Jurkat, Clone E6-1 (cell line): ENCODE measurements at places on chromosomes 1 and 21.

- no peak for DNase-seq
Observed at GRCh38 chr1:181588631-181589030, 105.3 kb downstream of the CACNA1E start.

- DNase-seq = no peak
Observed at GRCh38 chr1:22920026-22920733, 52.5 kb downstream of the LACTBL1 start.

DNA sequence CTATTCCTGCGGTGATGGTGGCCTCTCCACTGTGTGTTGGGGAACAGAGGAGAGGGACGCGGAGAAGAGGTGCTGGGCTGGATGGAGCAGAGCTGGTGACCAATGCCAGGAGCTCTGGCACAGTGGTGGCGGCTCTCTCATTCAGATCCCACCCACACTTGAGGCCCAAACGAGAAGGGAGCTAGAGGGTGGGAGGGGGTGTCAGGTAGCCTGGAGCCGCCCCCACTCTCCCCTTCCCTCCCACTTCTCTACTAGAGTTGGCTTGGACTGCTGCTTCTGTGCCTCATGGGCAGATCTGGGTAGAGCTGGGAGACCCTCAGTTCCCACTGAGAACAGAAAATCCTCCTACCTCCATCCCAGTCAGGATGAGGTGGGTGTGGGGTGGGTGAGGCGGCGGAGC is 3.5 kb downstream of the TTC39A start:
- no peak for DNase-seq

GRCh38 chr1:50750021-50750619 is 209.9 kb downstream of the FAF1 start:
- peak; percentile 24 for DNase-seq

DNA sequence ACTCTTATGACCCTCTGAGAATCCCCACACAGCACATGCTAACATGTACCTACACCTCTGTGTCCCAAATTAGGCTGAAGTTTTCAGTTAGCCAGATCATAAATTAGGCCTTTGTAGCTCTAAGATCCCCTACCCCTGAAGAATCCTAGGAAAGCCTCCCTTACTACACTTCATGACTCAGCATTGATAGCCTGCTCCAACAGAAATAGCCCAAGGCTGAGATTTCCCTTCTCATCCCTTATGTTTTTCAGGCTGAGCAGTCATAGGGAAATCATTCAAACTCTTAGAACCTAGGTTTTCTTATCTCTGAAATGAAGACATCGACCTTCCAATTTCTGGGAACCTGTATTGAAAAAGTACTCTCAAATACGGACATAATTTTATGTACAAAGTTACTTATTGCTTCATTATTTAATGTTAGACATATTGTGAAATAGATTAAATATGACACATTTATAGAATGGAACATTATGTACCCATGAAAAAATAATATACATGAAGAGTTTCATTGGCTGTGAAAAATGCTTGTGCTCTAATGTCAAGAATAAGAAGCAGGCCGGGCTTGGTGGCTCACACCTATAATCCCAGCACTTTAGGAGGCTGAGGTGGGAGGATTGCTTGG is 122.4 kb upstream of the UBE2U start:
- no peak for DNase-seq

DNA sequence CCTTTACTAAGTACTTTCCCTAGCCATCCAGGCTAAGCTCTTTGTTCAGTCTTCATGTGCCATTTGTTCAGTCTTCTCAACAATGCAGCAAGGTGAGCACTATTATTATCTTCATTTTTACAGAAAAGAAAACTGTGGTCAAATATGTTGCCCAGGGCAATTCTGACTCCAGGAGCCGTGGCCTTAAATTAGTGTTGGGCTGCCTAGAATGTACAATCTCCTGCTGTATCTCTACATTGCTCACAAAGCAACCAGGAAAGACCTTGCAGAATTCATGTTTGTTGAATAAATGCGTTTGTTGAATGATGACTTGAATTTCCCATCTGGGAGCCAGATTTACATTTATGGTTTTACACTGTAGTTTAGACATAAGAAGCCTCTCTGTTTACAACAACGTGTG is 14.2 kb downstream of the CD101 start:
- DNase-seq = no peak

DNA sequence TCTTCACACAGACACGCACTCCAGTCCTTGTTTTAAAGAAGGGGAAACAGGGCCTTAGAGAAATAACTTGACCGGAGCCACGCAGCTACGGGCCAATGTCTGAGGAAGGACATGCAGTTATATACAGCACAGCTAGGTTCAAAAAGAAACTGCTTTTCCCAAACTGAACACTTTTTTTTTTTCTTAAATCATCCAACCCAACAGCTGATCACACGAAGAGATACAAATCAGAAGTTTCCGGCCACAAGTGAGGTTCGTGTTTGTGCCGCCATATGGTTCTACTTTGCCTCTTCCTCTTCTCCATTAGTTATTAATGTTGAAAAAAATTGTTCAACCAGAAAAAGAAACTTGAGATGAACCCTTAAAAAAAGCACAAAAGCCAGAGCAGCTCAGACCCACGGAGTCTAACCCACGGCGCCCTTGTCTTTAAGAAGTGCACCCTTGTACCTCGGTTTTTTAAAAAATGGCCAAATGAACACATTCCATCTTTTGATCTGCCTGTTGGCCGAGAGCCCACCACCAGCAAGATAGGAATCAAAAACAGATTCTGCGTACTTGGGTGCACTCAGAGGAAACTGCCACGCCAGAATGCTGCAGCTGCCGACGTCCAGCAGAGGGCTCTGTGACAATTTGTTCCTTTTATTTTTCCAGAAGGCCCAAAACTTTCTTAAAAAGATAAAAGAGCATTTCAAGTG is 78.9 kb downstream of the SLC66A1 start:
- peak; percentile 90 for DNase-seq

DNA sequence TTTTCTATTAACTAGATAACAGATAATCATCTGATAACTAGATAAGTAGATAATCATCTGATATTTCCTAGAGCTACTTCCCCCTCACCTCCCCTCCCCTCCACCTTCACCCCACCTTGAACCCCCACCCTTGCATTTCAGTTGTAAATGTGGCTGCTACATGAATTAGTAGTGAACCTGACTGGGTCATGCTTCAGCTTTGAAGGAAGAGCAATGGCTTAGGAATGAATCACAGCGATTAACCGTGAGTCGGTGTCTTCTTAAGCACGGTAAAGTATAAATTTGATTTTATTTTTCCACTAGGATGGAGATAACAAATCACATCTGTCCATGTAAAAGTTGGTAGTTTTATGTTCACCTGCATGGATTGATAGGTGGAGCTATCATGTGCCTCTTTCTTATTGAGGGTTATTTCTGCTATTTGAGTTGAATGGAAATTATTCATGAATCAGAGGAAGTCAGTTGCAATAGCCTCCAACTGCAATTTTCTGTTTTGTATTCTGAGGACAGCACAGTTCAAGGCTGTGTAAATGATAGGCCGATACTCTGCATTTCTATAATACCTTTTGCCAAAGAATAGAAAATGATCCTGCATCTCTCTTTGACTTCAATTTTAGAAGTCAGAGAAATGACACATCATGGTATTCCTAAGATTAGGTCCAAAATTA is 235.0 kb downstream of the PTGER3 start:
- no peak for DNase-seq

- DNase-seq = no peak
Observed at GRCh38 chr1:110450929-110451328, at the start of gene PROK1. PROK1 (plus strand) TSS chr1:110451149; CDS start chr1:110451217, 68 bp downstream.

DNA sequence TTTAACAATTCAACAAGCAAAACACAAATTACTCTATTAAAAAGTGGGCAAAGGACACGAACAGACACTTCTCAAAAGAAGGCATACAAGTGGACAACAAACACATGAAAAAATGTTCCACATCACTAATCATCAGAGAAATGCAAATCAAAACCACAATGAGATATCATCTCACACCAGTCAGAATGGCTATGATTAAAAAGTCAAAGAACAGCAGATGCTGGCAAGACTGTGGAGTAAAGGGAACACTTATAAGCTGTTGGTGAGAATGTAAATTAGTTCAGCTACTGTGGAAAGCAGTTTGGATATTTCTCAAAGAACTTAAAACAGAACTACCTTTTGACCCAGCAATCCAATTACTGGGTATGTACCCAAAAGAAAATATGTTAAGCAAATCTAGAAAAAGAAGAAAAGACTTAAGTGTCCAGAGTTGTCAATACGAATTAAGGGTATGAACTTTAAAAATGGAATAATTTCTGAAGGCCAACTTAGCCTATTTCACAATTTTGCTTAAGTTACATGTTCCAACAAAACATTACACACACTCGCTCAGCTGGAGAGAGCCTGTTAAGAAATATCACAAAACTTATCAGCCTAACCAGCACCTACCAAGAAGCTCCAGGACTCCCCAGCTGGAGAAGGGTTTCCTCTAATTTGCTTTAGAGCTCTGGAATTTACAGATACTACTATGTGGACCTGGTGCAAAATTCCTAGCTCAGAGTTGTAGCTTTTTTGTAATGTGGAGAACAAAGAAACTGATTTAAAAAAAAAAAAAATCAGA is 232.1 kb downstream of the DUSP10 start:
- no peak for DNase-seq

DNA sequence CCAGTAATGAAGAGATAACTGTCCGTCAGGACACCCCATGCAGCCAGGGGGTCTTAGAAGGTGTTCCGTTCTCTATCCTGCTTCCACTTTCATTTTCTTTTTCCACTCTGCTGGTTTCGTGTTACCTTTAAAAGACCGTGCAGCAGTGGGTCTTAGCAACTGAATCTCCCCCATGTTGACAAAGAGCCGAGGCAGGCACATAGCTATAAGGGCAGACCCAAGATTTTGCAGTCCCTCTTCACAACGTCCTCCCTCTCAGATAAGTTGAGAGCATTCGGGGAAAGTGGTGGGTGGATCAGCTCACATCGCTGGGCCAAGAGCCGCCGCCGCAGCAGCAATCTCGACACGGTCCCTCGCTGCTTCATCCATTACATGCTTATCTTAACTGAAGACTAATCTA is 355.5 kb downstream of the LMO4 start:
- DNase-seq = no peak

DNA sequence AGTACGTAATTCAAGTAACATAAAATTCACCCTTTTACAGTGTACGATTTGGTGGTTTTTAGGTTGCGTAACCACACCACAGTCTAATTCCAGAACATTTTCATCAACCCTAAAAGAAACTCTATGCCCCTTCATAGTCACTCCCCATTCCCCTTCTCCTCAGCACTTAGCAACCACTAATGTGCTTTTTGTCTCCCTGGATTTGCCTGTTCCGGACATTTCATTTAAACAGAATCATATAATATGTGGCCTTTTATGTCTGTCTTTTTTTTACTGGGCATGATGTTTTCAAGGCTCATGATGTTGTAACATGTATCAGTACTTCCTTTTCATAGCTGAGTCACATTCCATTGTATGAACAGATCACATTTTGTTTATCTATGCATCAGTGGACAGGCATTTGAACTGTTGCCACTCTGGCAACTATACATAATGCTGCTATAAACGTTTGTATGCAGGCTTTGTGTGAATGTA is 20.8 kb downstream of the OBSCN start:
- no peak for DNase-seq

- no peak for DNase-seq
Observed at GRCh38 chr1:226542623-226543103, 5.9 kb upstream of the STUM start.

DNA sequence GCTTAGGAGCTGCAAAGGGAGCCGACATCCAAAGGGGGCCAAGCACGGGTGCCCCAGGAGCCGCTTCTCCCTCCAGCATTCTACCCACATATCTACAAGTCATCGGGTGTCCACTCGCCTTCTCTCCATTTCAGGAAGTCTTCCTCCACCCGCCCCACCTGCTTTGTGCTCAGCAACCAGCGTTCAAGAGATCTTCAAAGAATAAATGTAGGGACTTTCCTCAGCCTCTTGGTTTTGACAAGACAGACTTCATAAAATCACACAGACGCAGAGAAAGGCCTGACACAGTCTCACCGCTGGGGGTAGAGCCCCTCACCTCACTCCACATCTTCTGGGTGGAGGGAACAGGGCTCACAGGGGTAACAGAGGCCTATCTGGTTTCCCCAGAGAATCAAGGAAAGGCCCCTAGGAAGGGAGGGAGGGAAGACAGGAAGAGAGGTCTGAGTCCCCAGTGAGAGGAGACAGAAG is 49.5 kb downstream of the SSBP3 start:
- DNase-seq = no peak

- DNase-seq = no peak
Observed at GRCh38 chr1:25082995-25083394, 149.3 kb downstream of the SYF2 start.

GRCh38 chr1:21759818-21760217 is 23.1 kb downstream of the USP48 start:
- no peak for DNase-seq

- peak; percentile 45 for DNase-seq
Observed at GRCh38 chr1:184075055-184076029, 23.8 kb downstream of the TSEN15 start.

- DNase-seq = no peak
Observed at GRCh38 chr21:35427320-35428000, 378.4 kb upstream of the RUNX1 start.

DNA sequence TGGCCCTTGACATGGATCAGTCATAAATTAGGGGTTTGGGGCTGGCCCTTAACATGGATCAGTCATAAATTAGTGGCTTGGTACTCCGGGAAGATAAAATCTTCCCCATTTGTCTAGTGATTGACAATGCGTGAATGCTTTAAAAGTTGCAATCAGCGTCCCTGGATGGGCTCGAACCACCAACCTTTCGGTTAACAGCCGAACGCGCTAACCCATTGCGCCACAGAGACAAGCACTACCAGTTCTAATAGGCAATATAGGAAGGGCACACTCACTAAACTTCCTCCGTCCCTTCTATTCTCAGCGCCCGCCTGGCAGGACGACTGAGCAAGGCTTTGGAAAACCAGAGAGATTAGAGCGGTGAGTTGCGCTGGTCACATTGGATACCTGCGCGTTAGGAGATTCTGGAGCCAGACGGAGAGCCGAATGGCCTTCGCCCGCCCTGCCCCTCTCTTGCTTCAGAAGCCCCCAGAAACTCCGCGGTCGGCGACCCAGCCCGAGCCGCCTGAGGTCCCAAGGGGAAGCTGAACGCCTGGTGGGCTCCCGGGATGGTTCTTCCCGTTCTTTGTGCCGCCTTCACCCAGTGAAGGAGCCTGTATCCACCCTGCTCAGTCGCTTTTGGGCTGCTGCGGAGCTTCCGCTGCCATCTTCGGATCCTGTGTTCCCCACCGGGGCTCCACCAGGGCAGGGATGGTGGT is 235.9 kb downstream of the FAM72C start:
- no peak for DNase-seq

GRCh38 chr1:206679738-206680211 is 4.9 kb upstream of the MAPKAPK2 start:
- no peak for DNase-seq
